HL-60 (cell line): ENCODE measurements at places on chromosomes 2 and 18.

DNA sequence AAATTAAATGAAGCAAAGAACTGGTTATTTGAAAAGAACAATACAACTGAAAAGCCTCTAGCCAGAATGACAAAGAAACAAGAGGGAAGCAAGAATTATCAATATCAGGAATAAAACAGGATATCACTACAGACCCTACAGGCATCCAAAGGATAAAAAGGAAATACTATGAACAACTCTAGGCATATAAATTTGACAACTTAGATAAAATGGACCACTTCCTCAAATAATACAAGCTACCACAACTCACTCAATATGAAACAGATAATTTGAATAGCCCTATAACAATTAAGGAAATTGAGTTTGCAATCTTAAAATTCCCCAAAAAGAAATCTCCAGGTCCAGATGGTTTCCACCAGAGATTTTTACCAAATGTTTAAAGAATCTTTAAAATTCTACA lies 19.8 kb downstream of the RPRD1A start:
- DNase-seq: no peak

GRCh38 chr2:227503433-227504406 lies 31.8 kb downstream of the AGFG1 start:
- DNase-seq: no peak

- DNase-seq: no peak
These were observed 43.2 kb downstream of the SDC1 start for GRCh38 chr2:20181761-20182160.

GRCh38 chr2:172113617-172114016 lies 10.9 kb upstream of the DLX2 start:
- no peak for DNase-seq

- DNase-seq: no peak
These were observed 17.1 kb upstream of the TMEM178A start for GRCh38 chr2:39648580-39648979.

- no peak for DNase-seq
These were observed 90.2 kb downstream of the EHD3 start for GRCh38 chr2:31324016-31324633.

GRCh38 chr2:82330155-82330554 lies 2025.6 kb upstream of the LRRTM1 start:
- no peak for DNase-seq

GRCh38 chr2:231732604-231733003 lies 24.3 kb downstream of the PTMA start:
- DNase-seq: no peak

GRCh38 chr18:8699126-8699525 lies 6.2 kb upstream of the MTCL1 start:
- no peak for DNase-seq
